Trophoblast cell (in vitro differentiated cells and primary cell): ENCODE measurements at places on chromosomes 12 and 14.

DNA sequence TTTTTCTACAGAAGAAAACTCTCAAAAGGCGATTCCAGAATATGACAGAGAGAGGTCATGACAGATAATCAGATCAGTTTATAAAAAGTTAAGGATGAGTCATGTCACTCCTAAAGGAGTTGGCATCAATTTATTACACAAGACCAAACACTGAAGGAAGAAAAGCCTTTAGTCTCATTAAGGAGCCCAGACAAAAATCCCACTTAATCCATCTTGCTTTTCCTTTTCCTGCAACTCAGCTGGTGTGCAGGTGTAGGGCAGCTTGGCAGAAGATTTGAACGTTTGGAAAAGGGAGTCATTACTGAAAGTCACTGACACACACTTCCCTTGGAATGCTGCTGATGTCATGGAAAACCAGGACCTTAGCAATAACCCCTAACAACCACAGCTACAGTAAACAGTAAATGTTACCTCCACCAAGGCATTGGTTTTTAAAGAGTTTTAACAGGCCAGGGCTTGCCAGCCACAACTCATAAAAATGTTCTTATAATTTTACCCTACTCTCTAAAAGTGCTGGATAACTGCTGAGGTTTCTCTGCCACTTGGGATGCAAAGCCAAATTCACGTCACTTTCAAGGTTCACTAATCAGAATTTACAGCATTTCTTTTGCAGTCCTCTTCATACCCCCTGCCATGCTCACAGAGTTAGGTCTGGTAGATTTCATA is 320.6 kb downstream of the RAD51B start:
- peaks cover 17% of the 10 kb centered on the region for H3K4me1 ChIP-seq
- H3K36me3 ChIP-seq, result no peaks in the 10 kb centered on the region
- H3K27me3 ChIP-seq, result no peaks in the 10 kb centered on the region
- peak overlapping the region; percentile 97 for H3K27ac ChIP-seq
- H3K4me3 ChIP-seq, result no peak overlapping the region

- H3K27me3 ChIP-seq, result no peaks in the 10 kb centered on the region
- peak; percentile 86 for DNase-seq
- no peaks in the 10 kb centered on the region for H3K36me3 ChIP-seq
- no peak overlapping the region for H3K27ac ChIP-seq
- H3K4me1 ChIP-seq, result no peaks in the 10 kb centered on the region
These were observed 412.8 kb upstream of the MGAT4C start for GRCh38 chr12:86669010-86669409.

DNA sequence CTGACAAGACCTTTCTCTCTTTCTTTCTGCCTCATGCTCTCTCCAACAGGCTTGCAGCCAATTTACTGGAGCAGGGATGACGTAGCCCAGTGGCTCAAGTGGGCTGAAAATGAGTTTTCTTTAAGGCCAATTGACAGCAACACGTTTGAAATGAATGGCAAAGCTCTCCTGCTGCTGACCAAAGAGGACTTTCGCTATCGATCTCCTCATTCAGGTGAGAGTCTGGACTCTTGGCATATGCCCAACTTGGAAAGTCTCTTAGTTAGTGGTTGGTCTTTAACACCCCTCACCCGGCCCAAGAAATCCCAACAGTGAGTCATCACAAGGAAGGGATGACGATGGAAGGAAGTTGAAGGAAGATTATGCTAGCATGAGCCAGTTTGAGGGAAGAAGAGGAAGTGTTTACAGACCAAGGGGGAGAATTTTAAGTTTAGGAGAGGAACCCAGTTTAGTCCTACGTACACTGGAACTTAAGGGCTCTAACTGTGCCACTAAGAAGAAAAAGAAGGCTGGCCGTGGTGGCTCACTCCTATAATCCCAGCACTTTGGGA is 189.7 kb downstream of the ETV6 start:
- H3K36me3 ChIP-seq, result no peaks in the 10 kb centered on the region
- H3K27ac ChIP-seq, result no peak overlapping the region
- H3K4me3 ChIP-seq, result no peak overlapping the region
- H3K27me3 ChIP-seq, result no peaks in the 10 kb centered on the region
- no peaks in the 10 kb centered on the region for H3K4me1 ChIP-seq

GRCh38 chr12:110615171-110615570 is 1.2 kb downstream of the TCTN1 start:
- DNase-seq, result no peak
- no peaks in the 10 kb centered on the region for H3K27me3 ChIP-seq
- no peak overlapping the region for H3K27ac ChIP-seq
- H3K4me1 ChIP-seq, result peaks cover 3% of the 10 kb centered on the region
- no peak overlapping the region for H3K4me3 ChIP-seq
- H3K36me3 ChIP-seq, result no peaks in the 10 kb centered on the region

DNA sequence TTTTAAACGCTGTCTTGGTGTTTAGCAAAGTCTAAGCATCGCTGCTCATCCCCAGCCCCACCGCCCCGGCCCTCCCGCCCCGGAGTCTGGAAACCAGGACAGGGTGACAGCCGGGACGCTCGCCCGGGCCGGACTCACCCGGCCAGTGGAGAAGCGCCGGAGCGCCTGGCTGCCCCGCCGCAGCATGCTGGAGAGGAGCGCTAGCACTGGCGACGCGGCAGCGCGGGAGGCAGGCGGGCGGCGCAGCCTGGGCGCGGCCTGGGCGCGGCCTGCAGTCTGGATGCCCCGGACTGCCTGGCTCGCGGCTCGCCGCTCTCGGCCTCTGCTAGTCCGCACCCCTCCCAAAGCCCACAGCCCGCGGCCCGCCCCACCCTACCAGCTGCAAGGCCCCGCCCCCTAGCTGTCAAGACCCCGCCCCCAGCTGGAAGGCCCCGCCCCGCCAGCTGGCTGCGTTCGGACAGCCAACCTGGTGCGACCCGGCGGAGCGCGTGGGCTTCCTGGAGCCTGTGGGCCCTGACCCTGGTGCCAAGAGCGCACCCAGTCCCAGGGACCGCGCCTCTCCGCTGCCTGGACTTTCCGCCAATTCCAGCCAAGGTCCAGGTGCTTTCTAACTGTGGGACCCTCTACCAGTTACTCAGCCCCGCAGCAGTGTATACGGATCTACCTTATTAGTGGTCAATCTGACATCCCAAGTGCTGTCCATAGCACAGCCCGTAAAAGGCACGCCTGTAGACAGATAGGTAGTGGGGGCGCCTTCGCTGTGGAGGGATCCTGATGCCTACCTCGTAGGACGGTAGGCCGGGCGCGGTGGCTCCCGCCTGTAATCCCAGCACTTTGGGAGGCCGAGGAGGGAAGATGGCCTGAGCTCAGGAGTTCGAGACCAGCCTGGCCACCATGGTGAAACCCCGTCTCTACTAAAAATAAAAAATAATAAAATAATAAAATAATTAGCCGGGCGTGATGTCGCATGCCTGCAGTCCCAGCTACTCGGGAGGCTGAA is at the start of gene ALDH1L2:
TSS of gene ALDH1L2 (minus strand) at position 208 of the 1,000 bp plus-strand sequence. CDS start at position 186, 22 bp downstream.
- no peak within 1 kb of the TSS for H3K27ac ChIP-seq
- H3K4me1 ChIP-seq, result peaks cover 9% of the 10 kb centered on the region
- no peaks in the 10 kb centered on the region for H3K36me3 ChIP-seq

DNA sequence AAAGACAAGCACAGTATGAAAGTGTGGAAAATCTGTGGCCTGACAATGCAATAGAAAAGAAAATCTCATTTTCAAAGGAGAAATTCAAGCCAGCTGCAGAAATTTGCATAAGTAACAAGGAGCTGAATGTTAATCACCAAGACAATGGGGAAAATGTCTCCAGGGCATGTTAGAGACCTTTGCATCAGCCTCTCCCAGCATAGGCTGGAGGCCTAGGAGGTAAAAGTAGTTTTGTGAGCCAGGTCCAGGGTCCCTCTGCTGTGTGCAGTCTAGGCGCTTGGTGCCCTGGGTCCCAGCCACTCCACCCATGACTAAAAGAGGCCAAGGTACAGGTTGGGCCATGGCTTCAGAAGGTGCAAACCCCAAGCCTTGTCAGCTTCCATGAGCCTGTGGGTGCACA is 58.3 kb downstream of the TESPA1 start:
- H3K27ac ChIP-seq, result no peak overlapping the region
- no peaks in the 10 kb centered on the region for H3K27me3 ChIP-seq
- no peak for DNase-seq
- H3K36me3 ChIP-seq, result no peaks in the 10 kb centered on the region
- no peak overlapping the region for H3K4me3 ChIP-seq
- H3K4me1 ChIP-seq, result no peaks in the 10 kb centered on the region

GRCh38 chr12:50564237-50564947 is 59.6 kb downstream of the DIP2B start:
- no peak overlapping the region for H3K27ac ChIP-seq
- H3K36me3 ChIP-seq, result peaks cover 2% of the 10 kb centered on the region
- DNase-seq, result no peak
- H3K4me3 ChIP-seq, result no peak overlapping the region
- no peaks in the 10 kb centered on the region for H3K27me3 ChIP-seq

DNA sequence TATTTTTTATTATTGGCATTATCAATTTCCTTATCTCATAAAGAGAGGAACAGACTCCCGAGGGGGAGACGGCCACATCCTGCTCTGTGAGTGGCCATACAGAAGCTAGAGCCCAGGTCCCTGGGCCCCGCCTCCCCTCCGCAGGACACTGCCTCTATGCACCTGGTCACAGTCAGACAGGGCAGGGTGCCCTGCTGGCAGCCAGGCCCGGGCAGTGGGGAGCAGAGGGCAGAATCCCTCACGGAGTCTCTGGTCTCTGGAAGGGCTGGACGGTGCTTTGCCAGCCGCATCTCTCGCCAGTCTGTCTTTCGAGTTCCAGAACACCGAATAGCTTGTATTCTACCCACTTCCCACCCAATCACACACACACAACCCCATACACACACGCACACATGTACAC is 16.4 kb upstream of the CACNA2D4 start:
- H3K4me3 ChIP-seq, result no peak overlapping the region
- no peak for DNase-seq
- no peaks in the 10 kb centered on the region for H3K27me3 ChIP-seq
- no peaks in the 10 kb centered on the region for H3K4me1 ChIP-seq
- H3K36me3 ChIP-seq, result no peaks in the 10 kb centered on the region

DNA sequence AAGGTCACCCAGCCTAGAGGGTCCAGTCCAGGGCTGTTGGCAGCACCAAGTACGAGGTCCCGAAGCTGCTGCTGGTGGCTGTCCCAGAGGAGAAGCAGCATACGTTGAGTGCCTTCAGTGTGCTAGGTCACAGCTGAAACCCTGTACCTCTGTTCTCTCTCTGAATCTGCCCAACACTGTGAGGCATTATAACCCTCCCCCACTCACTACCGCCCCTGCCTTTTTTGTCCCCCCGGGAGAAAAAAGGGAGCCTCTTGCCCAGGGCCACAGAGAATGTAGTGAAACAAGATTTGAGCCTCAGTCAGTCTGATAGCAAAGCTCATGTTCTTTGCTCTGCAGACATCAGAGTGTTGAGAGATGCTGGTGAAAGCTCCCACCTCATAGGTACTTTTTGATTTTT is 53.4 kb downstream of the PPP2R5C start:
- H3K36me3 ChIP-seq, result peaks cover 9% of the 10 kb centered on the region
- no peak overlapping the region for H3K4me3 ChIP-seq
- H3K27ac ChIP-seq, result no peak overlapping the region
- DNase-seq, result no peak
- H3K27me3 ChIP-seq, result no peaks in the 10 kb centered on the region

DNA sequence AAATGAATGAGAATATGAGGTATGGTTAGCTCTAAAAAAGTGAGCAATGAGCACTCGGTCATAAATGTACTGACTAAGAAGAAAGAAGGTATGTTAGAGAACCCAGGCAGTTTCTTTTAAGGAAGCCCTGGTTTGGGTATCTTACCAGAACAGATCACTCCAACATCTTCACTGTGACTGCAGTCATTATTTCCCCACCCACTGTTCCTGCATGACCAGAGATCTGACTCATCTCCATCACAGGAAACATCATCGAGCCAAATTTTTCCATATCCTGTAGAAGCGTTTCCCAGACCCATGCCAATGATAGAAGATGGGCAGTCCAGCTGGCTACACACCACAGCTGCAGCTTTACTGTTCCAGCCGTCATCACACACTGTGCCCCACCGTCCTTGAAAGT is 48.0 kb downstream of the CD163L1 start:
- no peak overlapping the region for H3K27ac ChIP-seq
- H3K4me1 ChIP-seq, result no peaks in the 10 kb centered on the region
- no peaks in the 10 kb centered on the region for H3K27me3 ChIP-seq
- no peak for DNase-seq
- no peak overlapping the region for H3K4me3 ChIP-seq

- no peak overlapping the region for H3K27ac ChIP-seq
- H3K4me3 ChIP-seq, result no peak overlapping the region
- H3K36me3 ChIP-seq, result peaks cover 6% of the 10 kb centered on the region
- H3K4me1 ChIP-seq, result no peaks in the 10 kb centered on the region
These were observed 79.1 kb downstream of the CRADD start for GRCh38 chr12:93756288-93756687.

DNA sequence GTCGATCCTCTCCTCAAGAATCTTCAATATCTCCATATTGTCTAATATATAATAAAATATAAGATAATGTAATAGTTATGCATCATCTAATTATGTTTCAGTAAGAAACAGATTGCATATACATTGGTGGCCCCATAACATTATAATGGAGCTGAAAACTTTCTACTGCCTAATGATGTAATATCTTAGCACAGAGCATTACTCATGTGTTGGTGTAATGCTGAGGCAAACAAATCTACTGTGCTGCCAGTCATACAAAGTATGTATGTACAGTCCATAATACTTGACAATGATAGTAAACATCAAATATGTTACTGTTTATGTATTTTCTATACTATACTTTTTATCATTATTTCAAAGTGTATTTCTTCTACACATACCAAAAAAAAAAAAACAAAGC is 128.7 kb downstream of the CPNE8 start:
- DNase-seq, result no peak
- no peaks in the 10 kb centered on the region for H3K4me1 ChIP-seq
- H3K4me3 ChIP-seq, result no peak overlapping the region
- no peaks in the 10 kb centered on the region for H3K27me3 ChIP-seq

DNA sequence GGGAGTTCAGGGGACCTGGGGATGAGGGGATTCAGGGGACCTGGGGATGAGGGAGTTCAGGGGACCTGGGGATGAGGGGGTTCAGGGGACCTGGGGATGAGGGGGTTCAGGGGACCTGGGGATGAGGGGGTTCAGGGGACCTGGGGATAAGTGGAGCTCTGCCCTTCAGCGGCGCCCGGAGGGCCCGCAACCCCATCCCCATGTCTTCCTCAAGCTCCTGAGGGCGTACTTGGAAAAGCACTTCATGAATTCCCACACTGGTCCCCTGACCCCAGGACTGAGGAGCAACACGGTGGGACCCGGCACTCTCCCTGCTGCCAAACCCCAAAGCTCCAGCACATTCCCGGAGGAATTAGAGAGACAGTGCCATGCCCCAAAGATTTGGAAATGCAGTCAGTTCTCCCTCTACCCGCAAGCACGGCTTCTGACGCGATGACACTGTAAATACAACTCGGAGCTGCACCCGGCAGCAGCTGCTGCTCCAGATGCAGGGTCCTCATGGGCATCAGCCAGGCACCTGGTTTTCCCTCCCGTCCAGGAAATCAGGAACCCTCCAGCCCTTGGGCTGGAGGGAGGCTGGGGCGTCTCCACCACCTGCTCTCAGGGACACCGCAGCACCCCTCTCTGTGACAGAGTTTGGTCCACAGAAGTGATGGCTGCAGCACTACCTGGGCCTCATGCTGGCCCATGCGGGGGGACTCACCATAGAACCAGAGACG is 32.8 kb upstream of the C14orf180 start:
- no peak for DNase-seq
- no peak overlapping the region for H3K27ac ChIP-seq
- no peaks in the 10 kb centered on the region for H3K27me3 ChIP-seq
- no peaks in the 10 kb centered on the region for H3K36me3 ChIP-seq

GRCh38 chr12:51913071-51914033 is 6.0 kb downstream of the ACVRL1 start:
- H3K36me3 ChIP-seq, result no peaks in the 10 kb centered on the region
- H3K4me3 ChIP-seq, result no peak overlapping the region
- H3K27ac ChIP-seq, result no peak overlapping the region
- peaks cover 4% of the 10 kb centered on the region for H3K27me3 ChIP-seq
